ENCODE measurements at places on chromosomes 2 and 18. TPM values are rescaled to one million over a fixed set of nuclear protein-coding genes. Genes with fewer than 3 reads are reported as not detected.

The PIEZO2 gene
- total RNA-seq = 49.3 TPM

The ANKMY1 gene
- total RNA-seq = 10.6 TPM

The PROKR1 gene
- not detected for total RNA-seq

The CYP27A1 gene
- total RNA-seq = 35.2 TPM

The PNPT1 gene
- 12.6 TPM for total RNA-seq

The SERPINB2 gene
- 19.6 TPM for total RNA-seq

The CRYBA2 gene
- total RNA-seq = not detected
